ENCODE measurements at places on chromosomes 3 and 15.

DNA sequence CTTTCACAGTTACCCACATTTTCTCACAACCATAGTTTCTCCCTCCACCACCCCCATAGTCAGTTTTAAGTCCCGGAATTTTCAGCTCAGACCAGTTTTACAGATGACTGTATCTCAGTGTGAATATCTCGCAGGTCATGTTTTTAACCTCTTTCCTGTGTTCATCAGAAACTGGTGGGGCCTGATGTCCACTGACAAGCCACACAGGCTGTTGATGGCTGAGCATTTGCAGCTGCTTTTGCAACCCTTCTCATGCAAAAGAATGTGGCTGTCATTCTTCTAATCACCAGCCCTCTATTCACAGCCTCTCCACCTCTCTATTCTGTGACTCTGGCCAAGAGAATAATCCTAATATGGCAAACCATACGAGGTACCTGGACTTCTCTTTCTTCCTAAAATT is 8.5 kb downstream of the GYG1 start:
- no peak for DNase-seq

- DNase-seq: no peak
Observed at GRCh38 chr15:80982839-80983238, 6.8 kb downstream of the MESD start.

DNA sequence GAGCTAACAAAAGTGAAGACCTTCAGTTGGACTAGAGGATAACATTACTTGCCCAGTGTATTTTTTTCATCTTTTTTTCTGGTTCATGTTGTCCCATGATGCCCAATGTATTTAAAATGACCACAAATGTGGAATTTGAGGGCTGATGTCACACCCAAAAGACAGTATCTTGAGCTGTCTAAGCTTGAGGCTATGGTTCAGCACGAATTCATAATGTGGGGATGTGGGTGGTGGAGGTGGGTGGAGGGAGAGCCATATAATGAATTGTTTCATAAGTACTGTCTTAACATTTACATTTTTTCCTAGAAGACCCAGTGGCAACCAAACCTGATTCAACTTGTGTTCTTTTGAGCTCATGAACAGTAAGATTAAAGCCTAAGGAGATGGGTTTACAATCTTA is 37.5 kb downstream of the CHAC1 start:
- no peak for DNase-seq

DNA sequence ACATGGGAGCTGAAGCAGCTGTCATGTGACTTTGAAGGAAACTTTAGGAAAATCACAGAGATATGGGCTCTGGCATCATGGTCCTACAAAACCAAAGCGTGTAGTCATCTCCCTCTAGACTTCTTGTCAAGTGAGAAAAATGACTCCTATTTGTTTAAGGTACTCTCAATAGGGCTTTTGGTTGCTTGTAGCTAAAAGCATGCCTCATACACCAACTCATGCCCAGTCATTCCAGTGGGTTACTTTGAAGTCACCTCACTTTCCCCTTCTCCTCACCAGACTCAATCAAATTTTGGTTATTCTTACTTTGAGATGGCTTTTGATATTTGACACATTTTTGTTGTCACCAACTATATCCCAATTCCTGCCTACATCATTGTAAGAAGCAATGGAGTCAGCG is 81.6 kb downstream of the BOC start:
- no peak for DNase-seq

DNA sequence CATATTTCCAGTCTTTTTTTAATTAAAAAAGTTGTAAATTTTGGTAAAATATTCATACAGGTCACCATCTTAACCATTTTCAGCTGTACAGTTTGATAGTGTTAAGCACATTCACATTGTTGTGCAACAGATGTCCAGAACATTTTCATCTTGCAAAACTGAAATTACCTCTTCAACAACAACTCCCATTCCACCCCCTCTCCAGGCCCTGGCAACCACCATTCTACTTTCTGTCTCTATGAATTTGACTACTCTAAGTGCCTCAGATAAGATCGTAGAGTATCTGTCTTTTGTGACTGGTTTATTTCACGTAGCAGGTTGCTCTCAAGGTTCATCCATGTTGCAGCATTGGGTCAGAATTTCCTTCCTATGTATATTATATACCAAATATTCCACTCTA is 76.0 kb downstream of the SLCO3A1 start:
- DNase-seq: no peak

- DNase-seq: no peak
Observed at GRCh38 chr15:80568298-80568697, 126.8 kb upstream of the ABHD17C start.

DNA sequence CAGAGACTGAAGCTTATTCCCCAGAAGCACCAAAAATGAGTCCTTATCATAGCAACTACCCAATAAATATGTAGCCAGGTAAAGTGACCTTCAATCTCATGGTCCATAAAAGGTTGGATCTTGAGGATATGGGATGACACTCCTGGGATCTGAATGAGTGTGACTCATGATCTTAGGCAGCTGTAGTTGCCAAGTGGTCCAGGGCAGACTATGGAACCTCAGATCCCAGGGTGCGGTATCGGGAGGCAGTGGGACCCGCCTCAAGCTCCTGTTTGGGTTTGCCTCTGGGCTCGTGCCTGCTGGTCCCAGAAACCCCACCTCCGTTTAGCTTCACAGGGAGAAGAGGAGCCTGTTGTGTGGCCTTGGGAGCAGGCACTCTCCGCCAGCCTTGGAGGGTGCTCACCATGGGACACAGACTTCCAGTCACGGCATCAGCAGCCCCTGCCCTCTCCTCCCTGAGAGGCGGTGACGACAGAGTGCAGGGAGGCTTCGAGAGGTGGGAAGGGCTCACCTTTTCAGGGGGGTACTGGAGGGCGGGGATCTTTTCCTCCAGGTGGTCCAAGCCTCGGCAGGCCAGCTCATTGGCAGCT is 8.1 kb downstream of the PLIN1 start:
- DNase-seq: no peak

DNA sequence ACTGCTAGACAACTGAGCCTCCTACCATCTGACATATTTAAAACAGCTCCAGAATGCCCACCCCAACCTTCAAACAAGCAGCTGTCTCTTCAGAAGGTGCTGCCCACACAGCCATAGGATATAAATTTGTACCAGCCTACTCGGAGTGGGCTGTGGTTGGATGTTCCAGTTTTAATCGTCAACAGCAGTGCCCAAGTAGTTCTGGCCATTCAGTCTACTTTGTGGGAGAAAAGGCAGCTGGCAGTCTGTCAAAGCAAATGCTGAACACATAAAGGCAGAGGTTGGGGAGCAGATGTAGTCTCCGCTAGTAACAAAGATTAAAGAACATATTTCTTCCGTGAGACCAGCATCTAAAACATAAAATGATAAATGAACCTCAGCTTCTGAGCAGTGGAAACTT is 15.9 kb upstream of the ERC2 start:
- no peak for DNase-seq

DNA sequence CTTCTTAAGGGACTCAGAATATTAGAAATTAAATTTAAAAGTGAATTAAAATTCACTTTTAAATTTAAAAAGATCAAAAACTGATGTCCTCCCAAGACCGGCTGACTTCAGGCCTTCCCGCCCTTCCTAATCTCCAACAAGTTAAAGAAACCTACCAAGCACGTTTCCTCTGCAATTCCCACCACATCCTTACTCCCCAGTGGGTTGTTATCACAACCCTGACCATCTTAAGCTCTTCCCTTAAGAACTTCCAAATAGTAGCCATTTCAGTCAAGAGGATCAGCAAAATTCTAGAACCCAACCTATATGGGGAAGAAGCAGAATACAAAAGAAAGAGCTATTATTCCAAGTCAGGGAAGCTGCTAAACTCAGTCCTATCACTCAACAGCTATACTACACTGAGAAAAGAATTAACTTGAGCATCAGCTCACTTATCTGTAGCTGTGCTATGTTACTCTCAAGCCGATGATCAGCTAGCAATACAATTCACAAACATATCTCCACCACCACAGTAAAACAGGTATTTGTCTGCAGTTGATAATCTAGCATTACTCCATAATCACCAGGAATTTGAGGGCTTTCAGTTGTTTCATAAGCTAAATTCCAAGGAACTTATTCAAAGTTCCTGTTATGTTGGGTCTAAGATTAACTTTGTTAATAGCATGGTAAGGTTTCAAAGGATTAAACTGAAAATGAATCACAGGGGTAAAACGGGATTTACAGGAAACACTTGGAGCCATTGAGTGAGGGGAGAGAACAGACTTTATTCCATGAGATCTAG is 14.3 kb downstream of the ABCC5 start:
- DNase-seq: no peak

DNA sequence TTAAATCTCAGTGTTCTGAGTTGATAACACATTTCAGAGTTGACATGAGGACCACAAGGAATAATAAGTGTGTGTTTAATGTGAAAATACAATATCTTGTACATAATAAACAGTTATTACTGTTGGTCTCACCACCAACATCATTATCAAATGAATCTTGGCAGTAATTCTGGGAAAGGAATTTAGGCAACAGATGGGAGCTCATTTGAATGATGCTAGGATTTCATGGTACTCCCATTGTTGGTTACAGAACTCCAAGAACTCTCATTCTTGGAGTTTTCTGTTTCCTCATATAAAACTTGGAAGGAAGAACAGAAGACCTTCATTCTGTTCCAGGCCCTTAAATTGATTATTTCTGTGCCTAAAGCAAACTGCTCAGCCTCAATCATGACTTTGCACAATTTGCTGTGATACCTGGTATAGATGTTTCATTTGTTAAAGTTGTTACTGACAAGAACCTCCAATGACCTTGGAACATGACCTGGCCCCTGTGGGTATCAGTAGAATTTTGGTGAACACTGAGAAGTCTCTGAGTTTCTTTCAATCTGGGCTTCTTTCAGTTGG is 385.8 kb downstream of the LPP start:
- no peak for DNase-seq

DNA sequence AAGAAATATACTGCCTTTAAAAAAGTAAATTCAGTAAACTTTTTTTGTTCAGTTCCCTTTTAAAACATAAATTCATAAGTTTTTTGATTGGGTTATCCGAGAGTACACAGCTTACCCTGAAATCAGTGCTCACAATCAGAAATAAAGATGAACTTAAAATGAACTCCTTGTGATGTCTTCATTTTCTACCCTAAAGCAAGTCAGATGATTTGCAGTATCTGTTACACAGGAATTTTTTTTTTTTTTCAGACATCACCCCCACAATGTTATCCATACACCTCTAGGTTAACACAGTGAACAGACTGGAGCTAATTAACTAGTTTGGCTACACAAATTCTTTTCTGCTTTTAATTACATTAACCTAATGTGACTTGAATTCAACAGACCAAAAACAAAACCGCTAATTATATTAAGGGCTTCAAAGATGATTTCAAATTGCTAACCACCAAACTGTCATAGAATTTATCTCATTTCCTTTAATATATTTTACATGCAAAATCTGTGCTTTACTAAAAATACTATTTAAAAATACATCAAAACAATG is 1042.0 kb downstream of the ROBO1 start:
- DNase-seq: no peak

- DNase-seq: no peak
Observed at GRCh38 chr3:18806633-18807032, 341.7 kb upstream of the KCNH8 start.

GRCh38 chr3:176581589-176581988 is 615.7 kb downstream of the TBL1XR1 start:
- DNase-seq: no peak

DNA sequence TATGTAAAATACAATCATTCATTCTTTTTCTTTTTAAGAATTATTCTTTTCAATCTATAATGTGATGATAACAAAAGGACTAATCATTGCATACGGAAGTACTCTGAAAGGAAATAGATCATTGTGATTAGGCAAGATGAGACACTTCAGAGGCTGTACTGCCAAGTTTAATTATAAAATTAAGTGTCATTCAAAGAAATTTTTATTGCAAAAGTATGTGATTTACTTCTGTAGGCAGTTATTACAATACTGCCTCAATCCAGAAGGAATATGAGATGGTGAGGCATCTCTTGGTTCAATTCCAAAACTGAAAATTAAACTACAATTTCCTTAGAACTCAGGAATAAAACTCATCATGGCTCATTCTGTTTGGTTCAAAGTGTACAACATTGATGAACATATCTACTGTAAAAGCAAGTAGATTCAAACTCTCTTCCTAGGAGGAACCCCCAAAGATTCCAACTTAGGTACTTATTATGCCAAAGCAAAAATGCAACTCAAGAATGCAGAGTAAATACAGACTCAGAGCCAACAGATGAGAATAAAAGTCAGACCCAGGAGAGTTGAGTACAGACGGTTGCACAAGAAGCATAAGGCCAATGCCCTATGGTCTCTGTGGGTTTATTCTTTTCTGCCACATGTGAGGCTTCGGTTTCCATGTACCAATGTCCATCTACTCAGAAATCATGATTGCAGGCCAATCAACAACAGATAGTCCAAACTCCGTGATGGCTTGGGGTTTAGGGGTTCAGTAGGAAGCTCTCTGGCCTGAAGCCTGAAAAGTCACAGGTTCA is 118.5 kb upstream of the WNT5A start:
- DNase-seq: no peak

DNA sequence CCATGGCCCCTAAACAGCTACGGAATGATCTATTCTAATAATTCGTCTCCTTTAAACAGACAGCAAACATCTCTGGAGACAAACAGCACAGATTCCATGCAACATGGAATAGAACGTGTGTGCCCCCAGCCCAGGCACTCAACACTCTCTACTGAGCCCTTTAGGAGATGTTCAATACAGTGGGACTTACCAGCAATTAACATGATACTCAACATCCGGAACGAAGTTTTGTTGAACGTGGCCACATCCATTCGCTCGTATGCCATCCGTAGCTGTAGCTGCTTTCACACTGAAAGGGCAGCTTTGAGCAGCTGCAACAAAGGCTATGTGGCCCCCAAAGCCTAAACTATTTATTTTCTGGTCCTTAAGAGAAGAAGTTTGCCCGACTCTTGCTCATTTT is 3.5 kb downstream of the ADAMTS17 start:
- peak; percentile 48 for DNase-seq

GRCh38 chr3:129378949-129379348 is 49.5 kb downstream of the EFCAB12 start:
- no peak for DNase-seq

DNA sequence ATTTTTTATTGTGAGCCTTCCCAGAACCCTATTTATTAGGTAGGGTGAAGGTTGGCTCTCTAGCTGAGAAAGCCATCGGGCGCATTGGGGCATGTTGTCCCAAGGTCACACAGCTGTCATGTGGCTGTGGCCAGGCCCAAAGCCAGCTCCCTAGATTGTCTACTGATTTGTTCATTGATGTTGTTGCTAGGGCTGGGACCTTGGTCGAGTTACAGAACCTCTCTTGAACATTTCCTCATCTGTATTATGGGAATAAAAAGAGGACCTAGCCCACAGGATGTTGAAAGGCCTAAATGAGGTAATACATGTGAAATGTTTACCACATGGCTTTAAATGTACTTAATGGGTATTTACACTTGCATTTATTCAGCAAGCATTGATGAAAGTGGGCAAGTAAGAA is 252.5 kb downstream of the SUCLG2 start:
- DNase-seq: no peak

DNA sequence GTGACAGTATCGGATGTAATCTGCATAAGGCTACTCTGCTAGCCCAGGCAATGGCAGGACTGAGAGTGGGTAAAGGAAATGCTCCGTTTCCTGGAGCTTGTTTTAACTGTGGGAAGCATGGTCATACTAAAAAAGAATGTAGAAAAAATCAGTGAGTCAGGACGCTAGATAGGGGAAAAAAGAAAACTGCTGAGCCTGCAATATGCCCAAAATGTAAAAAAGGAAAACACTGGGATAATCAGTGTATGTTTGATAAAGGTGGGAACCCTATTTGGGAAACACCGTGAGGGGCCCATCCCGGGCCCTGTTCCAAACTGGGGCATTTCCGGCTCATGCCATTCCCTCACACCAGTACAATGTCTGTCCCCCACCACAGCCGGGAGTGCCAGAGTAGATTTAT is 775.8 kb downstream of the ZPLD1 start:
- no peak for DNase-seq
